ENCODE measurements at places on chromosomes 6 and 20.

DNA sequence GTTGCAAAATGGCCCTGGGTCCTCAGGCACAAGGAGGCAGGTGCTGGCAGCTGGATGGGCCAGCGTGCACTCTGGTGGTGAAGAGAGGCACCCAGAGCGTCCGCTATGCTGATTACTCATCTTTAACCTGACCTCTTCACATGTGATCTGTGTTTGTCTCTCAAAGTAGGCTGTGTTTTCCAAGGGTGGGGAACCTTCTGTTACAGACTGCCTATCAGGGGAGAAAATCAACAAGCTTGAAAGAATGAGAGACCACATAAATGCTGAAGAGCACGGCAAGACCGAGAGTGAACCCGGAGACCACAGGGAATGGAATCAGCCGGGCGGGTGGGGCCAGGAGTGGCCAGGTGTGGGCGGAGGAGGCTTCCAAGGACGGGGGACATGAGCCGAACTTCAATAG lies 16.2 kb downstream of the BNIP5 start:
- DNase-seq: no peak
- peaks cover 28% of the 10 kb centered on the region for H3K27me3 ChIP-seq
- H3K4me1 ChIP-seq: no peaks in the 10 kb centered on the region
- H3K4me3 ChIP-seq: no peak overlapping the region

DNA sequence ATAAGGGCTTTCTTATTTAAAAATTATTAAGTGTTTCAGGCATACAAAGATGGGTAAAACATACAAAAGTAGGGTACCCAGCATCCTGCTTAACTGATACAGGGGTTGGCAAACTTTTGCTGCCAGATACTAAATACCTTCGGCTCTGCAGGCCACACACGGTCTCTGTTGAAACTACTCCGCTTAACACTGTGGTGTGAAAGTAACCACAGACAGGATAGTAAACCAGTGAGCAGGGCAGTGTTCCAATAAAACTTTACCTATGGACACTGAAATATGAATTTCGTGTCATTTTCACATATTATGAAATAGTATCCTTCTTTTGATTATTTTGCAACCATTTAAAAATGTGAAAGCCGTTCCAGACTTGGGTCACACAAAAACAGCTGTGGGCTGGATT lies 92.4 kb downstream of the EYA2 start:
- no peak overlapping the region for H3K4me3 ChIP-seq
- H3K4me1 ChIP-seq: peaks cover 26% of the 10 kb centered on the region
- H3K27ac ChIP-seq: no peak overlapping the region
- peaks cover 22% of the 10 kb centered on the region for H3K27me3 ChIP-seq
- peaks cover 6% of the 10 kb centered on the region for H3K36me3 ChIP-seq
- DNase-seq: no peak

- no peak overlapping the region for H3K4me3 ChIP-seq
- no peak for DNase-seq
- peaks cover 5% of the 10 kb centered on the region for H3K36me3 ChIP-seq
- H3K4me1 ChIP-seq: peaks cover 6% of the 10 kb centered on the region
- no peak overlapping the region for H3K27ac ChIP-seq
Measured at GRCh38 chr6:84763003-84763885, 1.2 kb downstream of the TBX18 start.

DNA sequence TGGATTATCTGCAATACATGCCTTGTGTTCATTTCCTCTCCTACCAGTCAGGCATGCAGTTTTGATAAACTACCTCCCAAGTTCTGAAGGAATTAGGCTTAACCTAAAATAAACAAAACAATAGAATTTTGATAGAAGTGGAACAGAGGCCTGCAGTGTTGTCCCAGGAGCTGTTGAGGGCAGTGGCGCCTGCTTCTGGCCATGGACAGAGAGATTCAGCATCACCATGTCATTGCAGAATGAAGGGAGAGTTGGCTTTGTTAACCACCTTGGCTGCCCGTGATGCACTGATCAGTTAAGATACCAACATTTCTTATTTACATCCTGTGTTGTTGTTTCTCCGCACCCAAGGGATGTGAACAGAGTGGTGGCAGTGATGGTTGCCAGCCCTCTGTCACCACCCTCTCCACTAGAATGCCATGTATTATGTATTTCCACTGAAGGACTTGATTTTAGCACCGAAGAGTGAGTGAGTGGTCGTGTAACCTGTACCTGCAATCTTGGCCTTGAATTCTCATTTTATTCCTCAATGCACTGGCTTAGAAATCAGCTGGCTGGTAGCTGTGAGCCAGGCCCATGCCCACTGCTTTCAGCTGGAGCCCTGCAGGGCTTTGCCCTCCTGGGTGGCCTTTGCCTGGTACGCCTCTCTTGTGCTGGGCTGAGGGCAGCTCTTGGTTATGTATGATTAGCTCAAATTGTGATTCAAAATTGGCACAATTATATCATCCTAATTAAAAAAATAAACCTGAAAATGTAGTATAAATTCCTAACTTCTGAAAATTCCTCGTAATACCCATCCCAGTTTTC lies 56.5 kb downstream of the SHLD1 start:
- H3K36me3 ChIP-seq: peaks cover 1% of the 10 kb centered on the region
- peaks cover 9% of the 10 kb centered on the region for H3K4me1 ChIP-seq
- H3K27me3 ChIP-seq: no peaks in the 10 kb centered on the region
- H3K4me3 ChIP-seq: no peak overlapping the region
- DNase-seq: no peak
- no peak overlapping the region for H3K27ac ChIP-seq

DNA sequence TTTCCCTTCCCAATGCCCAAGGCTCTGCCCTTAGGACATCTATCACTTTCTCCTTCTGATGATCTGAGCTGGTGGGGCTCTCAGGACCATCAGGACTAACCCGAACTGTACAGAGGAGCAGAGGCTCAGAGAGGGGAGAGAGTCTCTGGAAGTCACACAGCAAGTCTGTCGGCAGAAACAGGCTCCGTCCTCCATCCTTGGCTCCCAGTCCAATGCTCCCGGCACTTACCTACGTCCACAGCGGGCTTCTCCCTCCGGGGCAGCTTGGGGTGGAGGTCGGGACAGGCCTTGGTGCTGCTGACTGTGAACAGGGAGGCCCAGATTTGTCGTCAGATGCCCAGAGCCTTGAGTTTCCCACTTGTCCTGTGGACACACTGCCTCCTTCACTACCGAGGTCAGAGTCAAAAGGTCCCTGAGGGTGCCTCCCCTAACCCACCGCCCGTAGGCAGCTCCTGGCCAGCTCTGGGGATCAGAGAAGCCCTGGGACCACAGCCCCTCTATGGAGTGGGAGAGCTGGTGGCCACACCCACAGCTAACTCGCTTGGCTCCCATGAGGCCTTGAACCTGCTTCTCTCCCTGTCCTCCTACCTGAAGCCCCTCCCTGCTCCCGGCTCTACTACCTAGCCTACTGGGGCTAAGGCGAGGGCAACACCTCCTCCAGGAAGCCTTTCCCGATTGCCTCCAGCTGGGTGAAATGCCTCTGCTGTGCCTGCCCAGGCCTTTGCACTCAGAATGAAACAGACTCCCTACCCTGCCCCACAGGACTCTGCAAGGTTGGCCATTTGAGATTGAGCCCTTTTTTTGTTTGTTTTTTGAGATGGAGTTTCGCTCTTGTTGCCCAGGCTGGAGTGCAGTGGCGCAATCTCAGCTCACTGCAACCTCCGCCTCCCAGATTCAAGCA lies 22.6 kb downstream of the VSTM2L start:
- H3K36me3 ChIP-seq: no peaks in the 10 kb centered on the region
- DNase-seq: no peak
- no peak overlapping the region for H3K27ac ChIP-seq
- H3K4me3 ChIP-seq: no peak overlapping the region

DNA sequence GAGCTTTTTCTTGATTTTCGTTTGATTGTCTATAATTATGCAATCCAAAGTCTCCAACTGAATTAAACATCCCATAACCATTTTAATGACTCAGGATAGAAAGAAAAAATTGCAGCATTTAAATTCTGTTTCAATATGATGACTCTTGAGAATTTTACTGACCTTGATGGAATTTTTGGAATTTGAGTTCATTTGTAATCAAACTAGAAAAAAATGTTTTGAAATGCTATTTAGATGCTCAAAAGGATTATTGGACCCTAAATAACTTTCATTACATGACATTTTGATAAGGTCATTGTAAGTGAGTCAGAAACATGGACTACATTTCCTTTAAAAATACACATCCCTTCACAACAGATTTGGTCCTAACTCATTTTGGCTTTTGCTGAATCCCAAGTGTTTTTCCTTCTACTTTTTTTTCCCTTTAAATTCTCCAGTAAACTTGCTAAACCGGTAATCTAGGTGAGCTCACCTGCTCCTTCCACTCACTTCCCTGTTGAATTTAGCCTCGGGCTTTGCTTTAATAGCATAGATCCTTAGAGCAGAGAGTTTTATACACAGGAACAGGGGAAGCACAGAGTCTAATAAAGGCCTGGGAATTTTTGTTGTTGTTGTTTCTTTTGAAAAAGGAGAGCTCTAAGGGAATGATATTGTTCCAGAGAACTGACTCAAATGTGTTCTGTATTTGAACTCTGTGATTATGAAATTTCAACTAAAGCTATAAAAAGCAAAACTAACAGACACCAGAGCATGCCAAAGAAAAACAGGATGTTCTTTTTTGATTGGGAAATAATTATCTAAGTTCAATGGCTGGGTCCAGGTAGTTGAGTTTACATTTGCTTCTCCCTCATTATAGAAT lies 1088.2 kb upstream of the CITED2 start:
- H3K4me1 ChIP-seq: no peaks in the 10 kb centered on the region
- DNase-seq: no peak
- no peak overlapping the region for H3K27ac ChIP-seq
- no peak overlapping the region for H3K4me3 ChIP-seq
- H3K36me3 ChIP-seq: no peaks in the 10 kb centered on the region
- peaks cover 3% of the 10 kb centered on the region for H3K27me3 ChIP-seq

DNA sequence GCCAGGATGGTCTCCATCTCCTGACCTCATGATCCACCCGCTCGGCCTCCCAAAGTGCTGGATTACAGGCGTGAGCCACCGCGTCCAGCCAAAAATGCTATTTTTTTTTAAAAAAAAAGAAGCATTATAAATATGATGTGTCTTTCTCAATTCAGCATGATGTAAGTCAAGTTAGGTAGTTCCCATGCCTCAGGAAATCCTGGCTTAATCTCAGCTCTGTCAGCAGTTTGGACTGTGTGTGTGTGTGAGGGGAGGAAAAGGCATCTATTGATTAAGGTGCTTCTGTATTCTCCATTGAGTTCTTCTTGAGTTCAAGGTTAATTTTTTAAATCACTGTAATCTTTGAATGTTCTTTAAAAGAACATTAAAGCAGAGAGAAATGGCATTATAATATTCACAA lies 51.5 kb downstream of the GMDS start:
- no peak overlapping the region for H3K27ac ChIP-seq
- H3K27me3 ChIP-seq: peaks cover 12% of the 10 kb centered on the region
- H3K4me3 ChIP-seq: no peak overlapping the region
- no peaks in the 10 kb centered on the region for H3K36me3 ChIP-seq
- no peaks in the 10 kb centered on the region for H3K4me1 ChIP-seq

- peaks cover 1% of the 10 kb centered on the region for H3K27me3 ChIP-seq
- no peaks in the 10 kb centered on the region for H3K36me3 ChIP-seq
- no peak overlapping the region for H3K27ac ChIP-seq
Measured at GRCh38 chr6:4274382-4275082, 139.2 kb upstream of the ECI2 start.

DNA sequence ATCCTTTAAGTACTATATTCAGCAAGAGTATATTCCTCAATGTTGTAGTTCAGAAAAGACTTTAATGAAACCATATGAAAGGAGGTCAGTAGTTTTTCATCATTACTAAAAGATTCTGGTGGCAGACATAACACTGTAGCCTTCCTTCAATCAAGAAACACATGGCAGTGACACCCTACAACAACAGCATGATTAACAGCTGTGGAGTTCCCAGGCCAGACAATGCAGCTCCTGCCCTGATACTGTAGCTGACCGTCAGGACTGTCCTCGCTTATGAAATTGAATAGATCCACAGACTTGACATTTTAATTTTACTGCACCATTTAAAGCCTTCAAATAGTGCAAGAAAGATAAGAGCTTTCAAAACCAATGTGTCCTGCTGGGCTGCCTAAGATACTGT lies 43.6 kb downstream of the USP45 start:
- H3K36me3 ChIP-seq: peaks cover 6% of the 10 kb centered on the region
- H3K27ac ChIP-seq: no peak overlapping the region
- no peak overlapping the region for H3K4me3 ChIP-seq
- no peaks in the 10 kb centered on the region for H3K27me3 ChIP-seq
- DNase-seq: no peak

DNA sequence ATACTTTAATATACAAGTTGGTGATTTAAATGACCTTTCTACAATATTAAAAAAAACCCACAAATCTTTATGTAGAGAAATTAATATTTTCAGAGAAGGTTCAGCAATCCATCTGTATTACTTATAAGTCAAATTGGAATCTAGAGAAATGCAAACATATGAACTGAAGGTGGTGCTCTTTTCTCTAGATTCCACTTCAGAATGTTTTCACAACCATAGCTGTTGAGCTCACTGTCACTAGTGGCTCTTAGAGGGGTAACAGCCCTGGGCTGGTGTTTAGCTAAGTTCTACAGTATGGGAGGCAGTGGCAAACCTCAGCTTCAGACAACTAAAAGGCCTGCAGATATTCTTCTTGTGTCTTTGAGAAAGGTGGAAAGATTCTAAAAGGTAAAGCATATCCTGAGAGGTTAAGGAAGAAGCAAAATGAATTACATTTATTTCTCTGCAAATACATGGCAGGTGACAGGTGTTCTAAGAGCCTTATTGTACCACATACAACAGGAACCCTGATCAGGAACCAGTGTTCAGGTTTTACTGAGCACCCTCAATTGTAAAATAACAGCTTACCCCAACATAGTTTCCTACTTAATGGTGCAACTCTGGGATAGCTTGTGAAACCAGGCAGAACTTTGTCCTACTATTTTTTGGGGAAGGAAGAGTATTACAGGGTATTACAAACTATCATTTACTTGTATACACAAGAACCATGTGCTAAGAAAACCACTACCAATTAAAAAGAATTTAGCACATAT lies 56.6 kb upstream of the SAMHD1 start:
- H3K36me3 ChIP-seq: peaks cover 20% of the 10 kb centered on the region
- H3K27me3 ChIP-seq: no peaks in the 10 kb centered on the region
- peaks cover 21% of the 10 kb centered on the region for H3K4me1 ChIP-seq
- no peak overlapping the region for H3K4me3 ChIP-seq
- no peak for DNase-seq

DNA sequence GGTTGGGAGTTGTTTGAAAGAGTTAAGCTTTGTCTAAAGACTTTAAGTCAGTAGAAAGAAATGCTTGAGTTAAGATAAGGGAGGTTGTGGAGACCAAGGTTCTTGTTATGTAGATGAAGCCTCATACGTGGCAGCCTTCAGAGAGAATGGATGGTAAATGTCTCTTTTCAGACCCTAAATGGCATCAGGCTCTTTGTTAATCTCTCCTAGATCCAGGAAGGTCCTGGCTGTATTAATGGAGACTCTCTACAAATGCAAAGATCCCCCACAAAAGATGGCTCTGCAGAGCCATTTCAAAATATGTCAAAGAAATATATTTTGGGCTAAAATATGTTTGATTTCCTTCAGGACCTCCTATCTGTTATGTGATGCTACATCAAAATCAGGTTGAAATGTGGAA lies 161.6 kb downstream of the ADAT2 start:
- H3K4me3 ChIP-seq: no peak overlapping the region
- DNase-seq: no peak
- no peaks in the 10 kb centered on the region for H3K27me3 ChIP-seq
- H3K4me1 ChIP-seq: no peaks in the 10 kb centered on the region
- no peaks in the 10 kb centered on the region for H3K36me3 ChIP-seq
